ENCODE measurements at places on chromosomes 6 and 20.

DNA sequence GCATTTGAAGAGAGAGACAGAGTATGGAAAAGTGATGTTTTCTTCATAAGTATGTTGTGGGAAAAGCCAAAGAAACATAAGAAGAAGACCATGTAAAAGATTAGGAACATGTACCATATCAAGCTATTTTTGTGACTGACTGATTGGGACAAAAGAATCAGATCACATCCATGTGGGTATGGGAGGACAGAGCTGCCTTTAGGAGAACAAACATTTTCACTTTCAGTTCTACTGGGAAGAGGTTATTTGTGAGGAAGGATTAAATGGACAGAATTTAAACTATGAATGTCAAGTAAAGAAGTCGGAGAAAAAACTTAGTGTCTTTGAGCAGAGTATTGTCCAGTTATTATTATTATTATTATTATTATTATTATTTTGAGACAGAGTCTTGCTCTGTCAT lies 124.4 kb upstream of the HCRTR2 start:
- no peak for DNase-seq

GRCh38 chr6:163712981-163713380 lies 298.5 kb downstream of the QKI start:
- no peak for DNase-seq

DNA sequence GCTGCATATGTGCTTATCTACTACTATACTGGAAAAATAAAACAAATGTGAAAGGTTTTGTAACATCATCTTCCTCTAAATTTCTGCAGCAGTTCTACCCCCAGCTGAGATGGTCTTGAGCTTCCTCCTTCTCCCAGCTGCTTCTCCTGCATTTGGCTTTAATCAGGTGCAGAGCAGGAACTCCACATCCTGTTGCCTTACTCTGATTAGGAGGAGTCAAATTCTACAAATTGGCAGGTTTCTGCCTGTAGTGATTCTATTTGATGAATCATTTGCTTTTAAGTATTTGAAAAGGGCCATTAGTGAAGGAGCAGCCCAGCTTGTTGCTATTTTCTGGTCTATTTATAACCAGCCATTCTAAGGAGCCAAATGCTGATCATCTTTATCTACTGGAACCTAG lies 224.5 kb downstream of the GMDS start:
- peak; percentile 45 for DNase-seq

DNA sequence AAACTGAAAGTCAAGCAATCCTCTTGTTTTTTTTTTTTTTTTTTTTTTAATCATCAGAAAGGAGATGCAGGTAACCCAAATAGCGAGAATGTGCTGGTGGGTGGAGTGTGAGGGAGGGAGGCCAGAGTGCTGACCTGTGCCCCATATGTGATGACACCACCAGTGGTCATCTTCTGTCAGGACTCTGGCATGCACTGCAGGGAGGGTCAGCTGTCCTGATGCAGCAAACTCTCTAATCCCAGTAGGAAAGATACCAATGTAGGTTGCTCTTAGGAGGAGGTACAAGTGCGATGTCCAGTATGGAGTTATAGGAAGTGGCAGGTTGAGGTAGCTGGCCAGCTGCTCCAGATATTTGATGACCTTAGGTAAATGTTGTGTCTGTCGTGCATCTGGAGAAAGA lies 2.8 kb upstream of the CST4 start:
- DNase-seq, result no peak

DNA sequence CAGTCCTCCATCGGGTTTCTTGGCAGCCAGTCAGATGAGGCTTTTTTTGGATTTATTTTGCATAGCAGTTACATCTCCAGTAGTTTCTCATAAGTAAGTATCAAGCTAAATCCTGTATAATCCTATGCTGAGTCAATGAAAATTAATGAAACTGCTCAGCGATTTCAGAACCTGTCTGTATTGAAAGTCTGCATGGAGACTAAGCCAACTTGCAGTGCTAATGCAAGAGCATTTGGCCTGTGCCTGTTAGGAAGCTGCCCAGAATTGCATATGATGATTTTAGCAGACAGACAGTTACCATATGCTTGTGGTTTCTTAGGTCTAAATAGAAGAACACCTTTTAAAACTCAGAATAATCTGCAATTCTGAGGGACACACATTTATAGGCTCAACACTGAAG lies 25.2 kb upstream of the LRRN4 start:
- no peak for DNase-seq

- DNase-seq, result no peak
These were observed 138.8 kb upstream of the JARID2 start for GRCh38 chr6:15106958-15107643.

DNA sequence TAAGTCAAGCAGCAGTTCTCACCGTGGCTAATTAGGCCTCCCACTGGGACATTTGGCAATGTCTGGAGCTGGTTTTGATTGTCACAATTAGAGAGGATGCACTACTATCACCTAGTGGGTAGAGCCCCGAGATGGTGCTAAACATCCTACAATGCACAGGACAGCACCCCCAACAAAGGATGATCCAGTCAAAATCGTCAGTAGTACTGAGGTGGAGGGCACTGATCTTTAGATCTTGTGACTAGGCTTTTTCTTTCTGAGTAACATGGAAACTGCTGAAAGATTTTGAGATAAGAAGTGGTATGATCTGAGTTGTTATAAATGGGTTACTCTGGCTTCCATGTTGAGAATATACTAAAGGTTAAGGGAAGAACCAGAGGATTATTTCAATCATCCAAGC lies 12.0 kb downstream of the UBD start:
- DNase-seq, result no peak

DNA sequence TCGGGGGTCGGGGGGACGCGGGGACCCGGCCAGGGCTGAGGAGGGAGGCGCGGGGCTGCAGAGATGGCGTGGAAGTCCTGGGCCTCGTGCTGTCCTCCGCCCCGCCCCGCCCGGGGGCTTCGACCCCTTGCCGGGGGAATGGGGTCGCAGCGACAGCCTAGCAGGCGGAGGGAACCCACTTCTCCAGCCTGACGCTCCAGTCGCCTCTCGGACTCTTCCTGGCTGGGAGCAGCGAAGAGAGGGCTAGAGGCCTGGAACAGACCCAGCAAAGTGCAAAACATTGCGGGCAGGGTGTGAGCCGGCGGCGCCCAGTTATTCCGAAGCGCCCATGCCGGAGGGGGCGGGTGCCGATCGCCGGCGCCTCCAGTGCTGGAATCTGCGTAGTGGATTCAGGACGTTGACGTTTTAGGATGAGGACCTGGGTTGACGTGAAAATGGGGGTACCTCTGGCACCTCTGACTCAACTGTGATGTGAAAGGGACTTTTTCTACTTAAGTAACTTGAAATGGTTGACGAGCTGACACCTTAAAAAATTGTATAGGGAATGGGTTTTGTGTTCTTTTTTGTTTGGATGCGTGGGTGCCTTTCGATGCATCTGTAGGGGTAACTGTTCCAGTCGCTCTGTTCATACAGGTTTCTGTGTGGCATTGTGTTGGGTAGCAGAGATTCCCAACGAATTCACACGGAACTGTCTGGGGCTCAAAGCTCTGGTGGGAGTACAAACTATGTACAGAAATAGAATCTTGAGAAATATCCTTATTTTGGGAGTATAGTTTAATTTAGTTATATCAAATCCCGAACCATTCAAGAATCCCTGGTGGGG lies 1.4 kb downstream of the SLC35F1 start:
- DNase-seq, result no peak
